NCI-H2081 (cell line): ENCODE measurements at places on chromosomes 16 and 17.
A peak's percentile ranks its signal among the peaks of the same experiment; 100 is the strongest.

- DNase-seq, result no peak
Measured at GRCh38 chr17:10120749-10121148, 77.7 kb downstream of the GAS7 start.

GRCh38 chr16:14071576-14072271, 605 bp downstream of the MRTFB start:
- no peak for DNase-seq

GRCh38 chr17:5933430-5933829, 136.7 kb upstream of the WSCD1 start:
- no peak for DNase-seq

- no peak for DNase-seq
Measured at GRCh38 chr17:59767176-59767575, 59.7 kb downstream of the VMP1 start.

GRCh38 chr17:27415120-27415795, 41.0 kb upstream of the KSR1 start:
- no peak for DNase-seq

- peak; percentile 30 for DNase-seq
Measured at GRCh38 chr16:85206472-85207356, 94.4 kb upstream of the CIBAR2 start.

DNA sequence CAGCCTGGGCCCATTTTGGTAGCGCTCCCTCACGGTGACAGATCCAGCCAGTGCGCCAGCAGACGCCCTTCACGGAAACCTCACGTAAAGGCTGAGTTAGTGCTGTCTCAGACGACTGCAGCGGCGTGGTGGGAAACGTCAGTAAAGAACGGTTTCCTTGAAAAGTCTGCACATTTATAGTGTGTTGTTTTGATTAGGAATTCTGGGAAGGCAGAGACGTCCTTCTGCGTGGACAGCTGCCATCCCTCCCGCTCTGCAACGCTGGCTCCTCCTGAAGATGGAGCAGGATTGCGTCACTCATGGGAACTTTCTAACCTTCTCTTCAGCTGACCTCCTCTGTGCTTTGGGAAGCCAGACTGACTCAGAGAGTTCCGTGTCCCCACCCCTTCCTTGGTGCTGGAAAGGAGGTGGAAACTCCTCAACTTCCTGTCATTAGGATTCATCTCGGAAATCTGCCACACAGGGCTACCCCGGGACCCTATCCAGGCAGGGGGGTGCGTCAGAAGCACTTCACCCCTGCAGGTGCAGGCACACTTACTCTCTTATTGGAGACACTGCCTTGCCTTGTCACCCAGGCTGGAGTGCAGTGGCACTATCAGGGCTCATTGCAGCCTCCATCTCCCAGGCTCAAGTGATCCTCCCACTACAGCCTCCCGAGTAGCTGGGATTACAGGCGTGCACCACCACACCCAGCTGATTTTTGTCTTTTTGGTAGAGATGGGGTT, 24.3 kb upstream of the CRISPLD2 start:
- DNase-seq, result no peak

GRCh38 chr17:46157443-46158062, 35.7 kb downstream of the KANSL1 start:
- DNase-seq, result no peak

- DNase-seq, result no peak
Measured at GRCh38 chr16:68070249-68070730, 14.9 kb upstream of the NFATC3 start.

- DNase-seq, result no peak
Measured at GRCh38 chr16:66494916-66495315, 55.0 kb downstream of the TK2 start.

- no peak for DNase-seq
Measured at GRCh38 chr16:78748220-78748929, 648.9 kb downstream of the WWOX start.

DNA sequence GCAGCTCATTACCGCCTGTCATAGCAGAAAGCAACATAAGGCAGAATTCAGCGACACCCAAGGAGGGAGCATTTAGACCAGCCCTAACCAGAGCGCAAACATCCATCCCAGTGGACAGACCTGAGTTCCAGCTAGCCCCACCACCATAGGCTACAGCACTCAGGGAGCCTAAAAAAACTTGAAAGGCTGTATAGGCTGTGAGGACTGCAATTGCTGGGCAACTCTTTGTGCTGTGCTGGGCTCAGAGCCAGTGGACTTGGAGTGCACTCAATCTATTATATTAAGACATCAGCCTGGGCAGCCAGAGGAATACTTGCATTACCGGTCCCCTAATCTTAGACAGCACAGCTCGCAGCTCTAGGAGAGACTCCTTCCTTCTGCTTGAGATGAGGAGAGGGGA, 207.3 kb downstream of the KIF2B start:
- DNase-seq, result no peak

- DNase-seq, result no peak
Measured at GRCh38 chr17:29867643-29868181, 62.3 kb downstream of the SSH2 start.

- DNase-seq, result no peak
Measured at GRCh38 chr17:5583426-5584382, 605 bp downstream of the NLRP1 start.

DNA sequence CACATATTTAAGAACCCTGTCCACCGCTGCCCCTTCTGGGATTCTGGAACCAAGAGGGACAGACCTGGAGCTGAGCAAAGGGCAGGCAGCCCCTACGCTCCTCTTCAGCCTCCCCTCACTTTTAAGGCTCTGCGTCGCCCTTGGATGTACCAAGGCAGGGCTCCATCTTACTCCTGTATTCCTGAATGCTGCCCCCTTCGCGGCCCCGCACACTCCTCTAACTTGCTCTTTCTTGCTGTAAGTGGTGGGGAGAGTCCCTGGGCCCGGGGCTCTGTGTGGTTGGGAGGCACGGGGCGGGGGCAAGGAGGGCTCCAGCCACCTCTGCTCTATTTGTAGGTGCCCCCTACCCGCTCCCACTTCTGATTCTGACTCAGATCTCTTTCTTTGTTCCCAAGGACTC, 1.2 kb downstream of the TNS4 start:
- no peak for DNase-seq

GRCh38 chr16:54501797-54502196, 215.2 kb upstream of the IRX3 start:
- DNase-seq, result no peak

DNA sequence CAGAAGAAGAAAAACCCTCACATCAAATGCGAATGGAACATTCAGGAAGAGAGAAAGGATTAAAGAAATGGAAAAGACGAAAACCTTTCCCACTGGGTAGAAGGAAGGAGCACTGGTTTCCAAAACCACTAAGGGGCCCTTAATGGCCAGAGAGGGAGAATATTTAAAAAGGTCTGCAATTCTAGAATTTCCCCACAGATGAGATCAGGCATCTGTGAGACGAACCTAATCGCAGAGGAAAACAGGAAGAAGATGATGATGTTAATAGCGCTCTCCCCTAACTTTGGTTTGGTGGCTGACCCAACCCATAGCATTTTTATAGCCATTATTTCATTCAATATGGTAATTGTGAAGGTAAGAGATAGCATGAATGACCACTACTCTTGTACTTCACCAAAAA, 32.8 kb downstream of the XYLT1 start:
- DNase-seq, result no peak

DNA sequence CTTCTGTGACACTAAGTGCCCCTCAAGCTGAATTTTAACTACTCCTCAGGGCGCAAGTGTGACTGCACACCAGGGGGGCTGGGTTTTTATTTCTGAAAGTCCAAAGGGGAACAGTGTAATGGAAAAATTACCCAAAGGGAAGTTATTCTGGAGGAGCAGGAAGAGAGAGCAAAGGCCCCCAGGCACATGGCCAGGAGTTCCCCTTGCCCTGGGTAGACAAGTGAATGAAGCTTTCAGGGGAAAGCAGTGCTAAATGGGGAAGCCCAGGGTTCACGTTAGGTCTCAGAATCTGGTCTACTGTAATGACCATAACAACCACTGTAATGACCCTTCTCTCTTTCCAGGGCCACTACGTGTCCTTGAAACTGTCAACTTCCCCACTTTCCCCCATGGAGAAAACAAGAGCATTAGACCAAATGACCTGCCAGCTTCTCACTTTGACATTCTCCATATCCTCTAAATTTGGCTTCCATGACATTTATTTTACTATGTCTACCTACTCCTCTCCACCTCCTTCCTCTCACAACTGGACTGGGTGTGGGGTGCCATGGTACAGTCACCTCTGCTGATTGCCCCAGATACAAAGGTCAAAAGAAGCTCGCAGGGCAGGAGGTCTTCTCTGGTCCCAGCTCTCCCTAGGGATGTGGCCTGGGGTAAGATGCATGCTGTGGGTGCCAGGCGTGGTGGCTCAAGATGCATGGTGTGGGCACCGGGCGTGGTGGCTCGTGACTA, 34.1 kb upstream of the MMP2 start:
- no peak for DNase-seq

DNA sequence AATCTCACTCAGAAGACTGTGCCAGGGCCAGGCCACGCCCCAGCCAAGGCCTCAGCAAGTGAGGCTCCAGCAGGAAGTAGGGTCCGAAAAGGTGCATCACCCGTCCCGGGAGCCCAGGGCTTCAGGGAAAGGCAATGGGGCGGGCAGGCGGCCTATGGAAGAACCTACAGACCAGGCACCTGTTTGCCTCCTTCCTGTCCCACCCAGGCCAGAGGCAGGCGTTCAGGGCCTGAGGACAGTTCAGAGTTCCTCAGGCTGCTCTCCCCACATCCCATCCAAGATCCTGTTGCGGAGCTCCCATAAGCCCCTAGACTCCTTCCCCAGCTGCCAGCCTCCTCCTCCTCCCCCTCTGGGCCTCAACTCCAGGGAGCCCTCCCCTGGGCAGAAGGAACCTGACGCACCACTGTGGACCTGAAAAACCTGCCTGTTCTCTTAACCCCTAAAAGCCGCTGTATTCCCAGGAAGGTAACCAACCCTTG, 2.3 kb downstream of the CLUH start:
- DNase-seq, result no peak

DNA sequence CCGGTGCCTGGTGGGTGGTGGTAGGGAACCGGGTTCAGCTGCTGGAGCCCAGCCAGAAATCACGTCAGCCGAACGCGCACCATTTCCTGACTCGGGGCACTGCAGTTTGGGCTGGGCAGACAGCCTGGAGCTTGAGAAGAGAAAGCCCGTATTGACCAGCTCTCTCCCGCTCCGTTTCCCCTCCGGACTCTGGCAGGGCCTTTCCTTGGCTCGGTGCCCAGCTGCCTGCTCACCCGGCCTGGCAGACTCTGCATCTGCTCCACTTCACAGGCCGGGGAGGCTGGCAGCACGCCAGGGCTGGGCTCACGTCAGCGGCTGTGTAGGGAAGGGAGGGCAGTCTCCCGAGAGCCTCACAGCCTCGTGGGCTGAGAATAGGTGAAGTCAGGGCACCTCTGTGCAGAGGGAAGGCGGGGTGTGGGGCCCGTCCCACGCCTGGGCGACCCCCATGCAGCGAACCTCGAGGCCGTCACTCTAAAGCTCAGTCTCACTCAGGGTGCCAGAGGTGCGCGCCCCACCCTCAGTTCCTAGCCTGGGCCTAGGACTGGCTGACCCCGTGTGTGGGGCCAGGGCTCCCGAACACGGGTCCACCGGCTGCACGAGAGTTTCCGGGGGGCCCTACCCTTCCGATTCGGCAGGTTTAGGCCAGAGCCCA, 59.1 kb downstream of the OR1D5 start:
- peak; percentile 93 for DNase-seq

GRCh38 chr17:80476877-80477646, 655 bp upstream of the NPTX1 start:
- DNase-seq, result peak; percentile 25

GRCh38 chr17:17121162-17121561, 78.9 kb downstream of the MPRIP start:
- DNase-seq, result no peak

GRCh38 chr16:1258906-1259759, 3.3 kb downstream of the TPSD1 start:
- no peak for DNase-seq
